Activated CD4-positive, alpha-beta T cell treated with anti-CD3 and anti-CD28 coated beads for 4 hours (primary cell): ENCODE measurements at places on chromosomes 2 and 18.

- no peak for DNase-seq
Observed at GRCh38 chr2:11919953-11920352, 173.5 kb downstream of the LPIN1 start.

DNA sequence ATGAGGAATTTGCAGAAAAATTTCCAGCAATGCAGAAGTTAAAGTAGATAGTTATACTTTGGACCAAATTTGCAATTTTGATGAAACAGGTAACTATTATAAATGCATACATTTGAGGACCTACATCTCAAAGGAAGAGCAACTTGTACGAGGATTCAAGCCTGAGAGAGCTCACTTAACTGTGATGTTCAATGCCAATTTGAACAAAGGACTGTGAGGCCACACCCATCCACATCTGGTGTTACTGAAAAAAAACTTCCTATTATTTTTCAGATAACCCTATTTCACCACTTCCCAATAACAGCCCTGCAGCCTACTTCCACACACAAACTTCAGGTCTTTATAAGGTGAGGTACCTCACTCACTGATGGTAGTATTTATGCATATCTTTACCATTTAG lies 203.5 kb upstream of the NABP1 start:
- DNase-seq, result no peak

- DNase-seq, result no peak
Observed at GRCh38 chr18:75896865-75897264, 469.4 kb upstream of the SMIM21 start.

DNA sequence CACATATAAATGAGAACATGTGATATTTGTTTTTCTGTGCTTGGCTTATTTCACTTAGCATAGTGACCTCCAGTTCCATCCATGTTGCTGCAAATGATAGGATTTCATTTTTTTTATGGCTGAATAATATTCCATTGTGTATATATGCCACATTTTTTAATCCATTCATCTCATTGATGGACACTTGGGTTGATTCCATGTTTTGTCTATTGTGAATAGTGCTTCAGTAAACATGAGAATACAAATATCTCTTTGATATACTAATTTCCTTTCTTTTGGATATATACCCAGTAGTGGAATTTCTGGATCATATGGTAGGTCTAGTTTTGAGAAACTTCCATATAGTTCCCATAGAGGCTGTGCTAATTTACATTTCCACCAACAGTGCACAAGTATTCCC lies 3.7 kb upstream of the NEMP2 start:
- no peak for DNase-seq

DNA sequence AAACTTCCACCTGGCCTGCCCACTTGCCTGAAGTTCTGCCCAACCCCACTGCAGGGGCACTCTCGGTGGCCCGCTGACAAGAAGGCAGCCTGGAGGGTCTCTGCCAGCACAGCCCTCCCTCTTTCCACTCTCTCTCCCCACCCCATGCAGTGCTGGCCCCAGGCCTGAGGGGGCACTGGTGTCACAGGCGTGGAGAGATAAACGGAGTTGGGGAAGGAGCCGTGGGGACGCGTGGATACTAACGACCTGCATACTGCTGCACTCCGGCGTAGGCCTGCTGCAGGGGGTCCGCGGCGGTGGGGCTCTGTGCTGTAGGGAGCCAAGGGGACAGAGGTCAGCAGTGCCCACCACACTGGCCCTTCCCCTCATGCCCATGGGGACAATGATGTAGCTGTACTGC lies 299.3 kb downstream of the CELF4 start:
- DNase-seq, result no peak

- DNase-seq, result no peak
Observed at GRCh38 chr2:224860786-224861185, 144.6 kb upstream of the CCDC195 start.

DNA sequence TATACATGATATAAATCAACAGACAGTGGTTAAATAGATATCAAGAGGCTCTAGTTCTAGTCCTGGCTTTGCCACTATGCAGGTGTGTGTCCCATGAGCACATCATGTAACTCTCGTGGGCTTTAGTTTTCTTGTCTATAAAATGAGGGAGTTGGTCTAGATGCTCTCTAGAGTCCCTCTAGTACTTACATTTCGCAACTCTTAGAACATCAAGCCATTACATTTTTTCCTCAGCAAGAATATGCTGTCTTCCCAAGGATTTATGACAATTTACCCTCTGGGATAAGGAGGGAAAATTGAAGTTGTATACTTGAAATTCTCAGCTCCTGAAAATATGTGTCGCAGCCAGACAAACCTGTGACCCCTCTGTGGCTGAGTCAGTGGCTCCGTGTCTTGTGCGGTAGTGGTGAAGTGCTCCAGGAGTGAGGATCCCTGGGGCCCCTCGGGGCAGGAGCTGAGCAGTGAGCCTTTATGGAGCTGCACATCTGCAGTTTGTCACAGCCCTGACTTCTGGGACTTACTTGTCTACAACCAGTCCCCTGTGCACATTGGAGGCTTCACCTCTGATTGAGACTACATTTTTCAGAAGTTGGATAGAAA lies 6.8 kb downstream of the PKP4 start:
- no peak for DNase-seq

GRCh38 chr18:29123706-29124530 lies 947.0 kb upstream of the CDH2 start:
- DNase-seq, result no peak

- DNase-seq, result no peak
Observed at GRCh38 chr2:70607121-70607561, 53.5 kb upstream of the TGFA start.

DNA sequence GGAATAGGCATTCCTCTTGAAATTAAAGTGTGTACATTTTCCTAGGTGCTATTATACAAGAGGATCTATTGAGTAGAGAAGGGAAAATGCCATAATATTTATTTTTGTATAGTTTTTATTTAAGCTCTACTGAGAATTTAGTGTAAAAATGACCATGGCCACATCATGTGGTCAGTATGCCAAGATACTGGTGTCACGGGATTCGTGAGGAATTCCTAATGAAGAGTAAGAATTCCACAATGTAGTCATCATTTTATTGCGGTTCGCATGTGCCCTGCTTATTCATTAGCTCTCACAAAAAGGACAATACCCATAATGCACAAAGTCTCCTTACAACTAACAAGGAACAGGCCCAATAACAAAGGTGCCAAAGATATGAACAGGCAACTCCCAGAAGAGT lies 39.3 kb upstream of the PARD3B start:
- no peak for DNase-seq

DNA sequence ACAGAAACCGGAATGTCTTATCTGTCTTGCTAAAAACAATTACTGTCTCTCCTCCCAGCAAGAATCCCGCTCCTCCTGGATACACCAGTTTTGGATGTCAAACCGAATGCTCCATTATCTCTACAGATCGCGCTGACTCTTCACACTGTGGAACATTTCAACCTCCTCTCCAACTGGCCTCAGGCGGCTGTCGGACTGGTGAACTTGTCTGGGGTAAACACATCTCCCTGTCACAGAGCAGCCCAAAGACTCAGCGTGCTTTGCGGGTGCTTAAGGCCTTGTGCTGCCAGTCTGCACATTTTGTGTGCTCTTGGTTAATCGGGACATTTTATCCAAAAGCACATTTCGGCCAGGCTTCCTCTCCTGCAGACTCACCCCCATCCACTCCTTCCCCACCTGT lies 173.1 kb downstream of the ICOS start:
- DNase-seq, result no peak

DNA sequence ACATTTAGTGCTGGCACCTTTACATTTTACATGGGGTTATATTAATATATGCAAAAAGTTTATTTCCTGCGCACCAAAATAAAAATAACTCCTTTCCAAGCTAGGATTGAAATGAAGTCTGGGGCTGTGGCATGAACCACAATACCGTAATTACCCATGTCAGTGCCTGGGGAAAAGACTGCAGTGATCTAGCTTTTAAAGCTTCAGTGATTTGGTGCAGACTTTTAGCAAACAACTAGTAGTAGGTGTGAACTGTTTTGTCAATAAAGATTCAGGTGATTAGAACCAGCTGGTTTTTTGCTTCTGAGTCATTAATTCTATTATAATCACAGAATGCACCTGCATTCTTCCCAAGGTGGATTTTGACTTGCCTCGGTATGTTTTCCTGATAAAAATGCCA lies 21.2 kb downstream of the EFEMP1 start:
- DNase-seq, result no peak

DNA sequence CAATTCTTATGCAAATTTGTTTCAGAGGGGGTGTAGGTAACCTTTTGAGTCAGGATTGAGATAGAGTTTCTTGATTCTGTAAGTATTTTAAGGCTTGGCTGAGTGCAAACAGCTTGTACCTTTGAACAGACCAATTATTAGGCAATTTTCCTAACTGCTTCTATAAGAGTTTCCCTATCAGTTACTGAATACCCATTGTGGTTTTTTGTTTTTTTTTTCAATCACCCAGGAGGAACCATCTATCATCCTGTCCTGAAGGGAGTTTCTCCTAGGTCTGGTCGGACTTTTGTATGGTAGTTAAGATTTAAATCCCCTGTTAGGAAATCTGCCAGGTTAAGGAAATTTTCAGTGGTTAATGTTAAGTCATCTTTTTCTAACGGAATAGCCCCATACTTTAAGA lies 319.4 kb upstream of the SLC39A10 start:
- no peak for DNase-seq
